ENCODE measurements at places on chromosomes 5 and 9.

DNA sequence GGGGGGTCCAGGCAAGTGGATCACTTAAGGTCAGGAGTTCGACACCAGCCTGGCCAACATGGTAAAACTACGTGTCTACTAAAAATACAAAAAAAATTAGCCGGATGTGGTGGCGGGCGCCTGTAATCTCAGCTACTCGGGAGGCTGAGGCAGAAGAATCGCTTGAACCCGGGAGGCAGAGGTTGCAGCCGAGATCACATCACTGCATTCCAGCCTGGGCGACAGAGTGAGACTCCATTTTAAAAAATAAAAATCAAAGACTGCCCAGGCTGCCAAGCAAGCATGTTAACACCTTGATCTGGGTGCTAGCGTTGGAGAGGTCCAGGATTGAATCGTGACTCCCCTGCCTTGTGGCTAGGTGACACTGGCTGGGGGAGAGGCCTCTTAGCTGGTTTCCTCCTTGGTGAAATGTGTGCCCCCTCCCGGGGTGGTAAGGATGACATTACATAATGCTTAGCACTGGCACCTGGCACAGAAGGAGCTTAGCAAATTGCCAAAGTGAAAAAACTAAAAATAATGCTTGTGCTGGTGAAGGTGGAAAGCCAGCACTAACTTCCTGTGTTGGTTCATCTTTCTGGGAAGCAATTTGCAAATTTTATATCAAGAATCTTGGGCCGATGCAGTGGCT is 2.2 kb upstream of the CIZ1 start:
- no peak for DNase-seq

DNA sequence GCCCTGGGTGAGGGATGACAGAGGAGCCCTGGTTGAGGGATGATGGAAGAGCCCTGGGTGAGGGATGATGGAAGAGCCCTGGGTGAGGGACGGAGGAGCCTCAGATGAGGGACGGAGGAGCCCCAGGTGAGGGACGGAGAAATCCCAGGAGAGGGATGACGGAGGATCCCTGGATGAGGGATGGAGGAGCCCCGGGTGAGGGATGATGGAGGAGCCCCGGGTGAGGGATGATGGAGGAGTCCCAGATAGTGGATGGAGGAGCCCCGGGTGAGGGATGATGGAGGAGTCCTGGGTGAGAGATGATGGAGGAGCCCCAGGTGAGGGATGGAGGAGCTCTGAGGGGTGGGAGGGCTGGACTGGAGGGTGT is 10.9 kb downstream of the PHF2 start:
- DNase-seq = no peak

- no peak for DNase-seq
These were observed 345.7 kb downstream of the SPATA31D1 start for GRCh38 chr9:82334286-82334685.

- no peak for DNase-seq
These were observed 4.6 kb downstream of the ISOC1 start for GRCh38 chr5:129099184-129099569.

GRCh38 chr5:124309241-124309980 is 437.0 kb downstream of the ZNF608 start:
- DNase-seq = no peak

DNA sequence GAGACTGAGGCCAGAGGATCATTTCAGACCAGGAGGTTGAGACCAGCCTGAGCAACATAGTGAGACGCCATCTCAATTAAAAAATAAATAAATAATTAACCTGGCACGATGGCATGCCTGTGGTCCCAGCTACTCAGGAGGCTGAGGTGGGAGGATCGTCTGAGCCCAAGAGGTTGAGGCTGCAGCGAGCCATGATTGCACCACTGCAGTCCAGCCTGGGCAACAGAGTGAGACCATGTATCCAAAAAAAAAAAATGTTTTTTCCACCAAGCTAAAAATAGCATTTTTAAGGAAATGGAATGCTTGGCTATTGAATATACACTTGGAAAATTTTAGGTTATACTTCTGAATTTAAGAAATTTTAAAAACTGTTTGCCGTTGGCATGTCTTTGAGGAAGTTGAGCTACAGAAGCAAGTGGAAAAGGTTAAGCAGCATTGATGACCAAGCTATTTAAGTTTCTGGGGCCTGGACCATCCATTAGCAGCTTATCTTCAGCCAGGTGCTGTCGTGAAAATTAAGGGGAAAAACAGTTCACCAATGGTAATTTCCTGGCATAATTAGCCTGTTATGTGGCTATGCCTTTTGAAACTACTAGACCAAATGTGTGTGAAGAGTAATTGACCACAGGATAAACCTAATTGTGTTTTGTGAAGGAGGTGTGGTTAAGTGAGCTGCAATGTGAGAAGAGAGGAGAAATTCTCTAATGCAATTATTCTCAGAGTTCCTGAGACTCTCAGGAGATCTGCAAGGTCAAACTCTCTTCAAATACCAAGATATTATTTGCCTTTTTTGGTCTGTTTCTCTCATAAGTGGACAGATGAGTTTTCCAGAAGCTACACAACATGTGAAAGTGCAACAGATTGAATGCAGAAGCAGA is 21.0 kb downstream of the F2R start:
- no peak for DNase-seq

DNA sequence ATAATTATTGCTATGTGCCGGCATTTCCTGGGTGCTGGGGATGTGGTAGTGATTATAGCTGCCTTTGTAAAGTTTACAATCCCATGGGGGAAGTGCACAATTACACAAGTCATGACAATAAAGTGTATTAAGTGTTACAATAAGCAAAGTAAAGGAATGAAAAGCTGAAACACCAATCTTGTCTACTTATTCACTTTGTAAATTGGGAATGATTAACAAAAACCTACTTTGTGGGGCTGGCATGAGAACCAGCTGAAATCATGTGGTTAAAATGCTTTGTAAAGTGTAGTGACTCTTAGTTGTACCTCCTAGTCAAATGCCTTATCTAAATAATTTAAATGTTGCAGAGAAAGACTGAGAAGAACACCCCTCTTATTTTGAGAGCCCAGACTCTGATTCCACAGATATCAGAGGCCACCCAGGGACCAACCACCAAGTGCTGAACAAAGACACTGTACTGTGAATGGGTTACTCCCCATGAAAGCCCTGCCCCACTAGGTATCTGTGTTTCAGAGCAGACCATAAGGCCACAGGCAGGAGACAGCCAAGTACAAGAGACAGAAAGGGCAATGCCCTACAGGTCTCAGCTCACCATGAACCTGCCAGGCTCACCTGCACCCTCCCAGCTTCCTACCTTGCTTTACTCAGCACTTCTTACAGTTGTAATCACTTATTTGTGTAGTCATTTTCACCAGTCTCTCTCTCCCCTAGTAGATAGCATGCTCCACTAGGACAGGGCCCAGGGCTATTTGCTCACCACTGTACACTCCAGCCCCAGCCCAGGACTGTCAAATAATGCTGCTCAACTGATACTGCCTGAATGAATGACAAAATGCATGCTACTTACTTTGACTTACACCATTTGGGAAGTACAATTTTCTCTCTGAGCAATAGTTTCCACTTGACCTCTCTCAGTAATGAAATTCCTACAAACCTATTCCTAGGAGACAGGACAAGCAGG is 101.6 kb upstream of the APC start:
- DNase-seq = no peak
